ENCODE measurements at places on chromosomes 2 and 18. TPM values are rescaled to one million over a fixed set of nuclear protein-coding genes. Genes with fewer than 3 reads are reported as not detected.

DNA sequence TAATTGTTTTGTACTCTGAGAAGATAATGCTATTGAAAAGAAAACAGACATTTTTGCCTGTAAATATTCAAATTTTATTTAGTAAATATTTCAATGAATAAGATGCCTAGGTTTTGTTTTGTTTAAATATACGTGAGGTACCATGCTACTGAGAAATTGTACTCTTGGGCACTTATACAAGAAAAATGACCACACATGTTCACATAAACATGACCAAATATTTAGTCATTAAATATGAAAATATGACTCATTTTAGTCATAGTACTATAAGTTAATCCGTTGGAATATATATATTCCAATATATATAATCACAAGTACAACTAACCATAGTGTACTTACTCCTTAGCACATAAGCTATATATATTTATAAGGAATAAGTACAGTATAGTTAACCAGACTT lies 56.7 kb upstream of the ZNF804A start:
- DNase-seq: no peak

DNA sequence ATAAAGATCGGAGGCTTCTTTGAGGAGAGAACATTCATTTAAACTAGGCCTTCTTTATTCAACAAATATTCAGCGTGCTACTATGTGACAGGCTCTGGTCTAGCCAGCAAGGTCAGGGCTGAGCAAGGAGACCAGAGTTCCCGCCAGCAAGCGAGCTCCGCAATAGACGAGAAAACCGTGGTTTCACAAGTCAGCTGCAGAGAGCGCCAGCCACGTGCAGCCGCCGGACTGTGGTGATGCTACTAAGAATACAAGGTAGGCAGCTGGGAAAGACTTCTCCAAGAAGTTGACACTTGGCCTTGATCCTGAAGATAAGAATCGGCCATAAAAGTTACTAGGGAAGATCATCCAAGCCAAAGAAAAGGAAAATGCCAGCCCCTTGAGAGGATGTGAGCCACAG lies 533.7 kb upstream of the SALL3 start:
- no peak for DNase-seq

DNA sequence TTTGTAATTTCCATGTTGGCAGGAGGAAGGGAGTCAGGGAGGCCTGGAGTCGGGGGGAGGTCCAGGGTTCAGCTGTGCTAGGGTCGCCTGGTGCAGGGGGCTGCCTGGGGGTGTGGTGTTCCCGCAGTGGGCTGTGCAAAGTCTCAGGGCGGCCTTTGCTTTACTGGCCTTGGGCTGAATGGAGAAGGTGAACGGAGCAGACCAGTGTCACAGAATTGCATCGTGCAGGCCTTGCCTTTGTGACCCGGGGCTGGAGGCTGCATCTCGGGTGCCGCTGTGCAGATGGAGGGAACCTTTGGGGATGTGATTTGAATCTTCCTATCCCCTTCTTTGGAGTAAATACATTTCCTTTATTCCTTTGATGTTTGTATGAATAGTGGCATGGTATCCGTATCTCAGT lies 8.8 kb downstream of the SNTG2 start:
- no peak for DNase-seq

DNA sequence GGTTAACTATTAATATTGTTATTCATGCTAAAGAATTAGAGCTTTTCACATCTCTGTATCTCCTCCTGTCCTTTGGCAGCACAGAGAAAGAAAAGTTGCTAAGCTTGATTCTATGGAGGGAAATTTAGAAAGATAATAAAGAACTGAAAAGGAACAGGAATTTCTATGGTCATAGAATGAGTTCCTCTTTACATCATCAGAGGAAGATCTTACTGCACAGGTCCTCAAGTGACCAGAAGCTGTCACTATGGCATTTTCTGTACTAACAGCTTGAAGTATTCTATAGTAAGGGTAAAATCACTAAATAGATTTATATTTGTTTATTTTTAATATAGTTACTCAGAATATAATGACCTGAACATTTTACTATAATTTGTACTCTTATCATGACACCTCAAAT lies 6.0 kb upstream of the PRKD3 start:
- DNase-seq: no peak

GKN1 gene
- not detected for total RNA-seq

DNA sequence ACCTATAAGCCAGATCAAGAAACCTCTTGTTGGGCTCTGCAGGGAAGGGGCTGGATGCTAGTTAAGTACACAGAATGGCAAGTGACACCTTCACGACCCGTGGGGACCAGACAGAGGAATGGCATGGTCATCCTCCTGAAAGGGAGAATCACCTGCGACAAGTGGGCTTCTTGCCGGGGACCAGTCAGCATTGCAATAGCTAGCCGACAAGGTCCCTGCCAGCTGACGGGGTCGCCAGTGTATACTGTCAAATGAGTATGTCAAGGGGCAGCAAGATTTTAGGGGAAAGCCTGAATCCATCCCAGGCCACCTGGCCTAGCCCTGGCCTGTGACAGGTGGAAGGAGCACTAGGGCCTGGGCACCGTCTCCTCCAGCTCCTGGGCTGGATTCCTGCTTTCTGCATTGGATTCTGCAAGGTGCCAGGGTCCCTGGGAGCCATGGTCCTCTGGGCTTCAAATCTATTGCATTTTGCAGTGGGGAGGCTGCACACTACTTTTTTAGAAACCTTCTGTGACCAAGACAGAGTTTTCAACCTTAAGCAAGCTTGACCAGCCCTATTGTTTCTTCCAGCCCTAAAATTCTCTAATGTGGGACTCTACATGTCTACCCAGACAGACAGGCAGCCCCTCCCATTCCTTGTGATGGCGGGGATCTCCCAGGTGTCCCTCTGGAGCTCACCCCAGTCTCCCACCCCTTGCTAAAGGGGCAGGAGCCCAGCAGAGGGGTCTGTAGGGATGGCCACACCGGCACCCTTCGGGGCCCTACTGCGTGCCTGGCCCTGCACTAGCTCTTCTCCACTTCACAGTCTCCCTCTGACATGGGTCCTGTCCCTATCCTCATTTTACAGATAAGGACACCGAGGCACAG lies 178.5 kb downstream of the GLI2 start:
- DNase-seq: no peak

GRCh38 chr2:56012221-56012765 lies 88.7 kb upstream of the EFEMP1 start:
- DNase-seq: no peak

ARHGAP28 gene
- 1.8 TPM for total RNA-seq

DNA sequence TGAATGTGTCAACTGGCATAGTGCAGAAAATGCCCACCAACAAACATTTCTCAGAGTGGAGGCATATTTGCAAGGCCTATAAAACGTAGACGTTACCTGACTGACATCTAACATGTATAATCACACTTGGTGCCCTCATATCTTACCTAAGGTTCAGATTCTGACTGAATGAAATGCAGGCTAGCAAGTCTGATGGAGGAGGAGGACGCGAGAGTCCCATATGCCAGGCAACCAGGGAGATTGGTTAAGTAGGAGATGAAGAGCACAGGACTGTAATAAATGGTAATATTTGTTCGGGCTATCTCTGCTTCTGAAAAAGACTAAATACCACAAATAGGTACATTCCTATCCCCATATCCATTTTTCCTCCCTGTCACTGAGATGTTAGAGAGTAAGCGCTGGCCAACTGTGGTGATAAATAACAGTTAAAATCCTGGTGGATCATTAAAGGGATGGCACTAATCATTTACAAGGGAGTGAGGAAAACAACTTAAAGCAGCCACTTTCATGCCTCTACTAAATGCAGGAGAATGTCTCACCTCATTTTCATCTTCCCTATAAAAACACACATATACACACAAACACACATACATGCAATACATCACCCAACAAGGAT lies 217.2 kb downstream of the TMEM163 start:
- no peak for DNase-seq

DPY30 gene
- total RNA-seq: 110 TPM

- peak; percentile 51 for DNase-seq
Measured at GRCh38 chr18:75041586-75041985, 167.4 kb downstream of the PTGR3 start.

GRCh38 chr2:201668402-201668910 lies 25.2 kb upstream of the TMEM237 start:
- DNase-seq: no peak

GRCh38 chr18:48640566-48641270 lies 101.9 kb downstream of the CTIF start:
- DNase-seq: no peak

STK25 gene
- total RNA-seq: 64.2 TPM

DNA sequence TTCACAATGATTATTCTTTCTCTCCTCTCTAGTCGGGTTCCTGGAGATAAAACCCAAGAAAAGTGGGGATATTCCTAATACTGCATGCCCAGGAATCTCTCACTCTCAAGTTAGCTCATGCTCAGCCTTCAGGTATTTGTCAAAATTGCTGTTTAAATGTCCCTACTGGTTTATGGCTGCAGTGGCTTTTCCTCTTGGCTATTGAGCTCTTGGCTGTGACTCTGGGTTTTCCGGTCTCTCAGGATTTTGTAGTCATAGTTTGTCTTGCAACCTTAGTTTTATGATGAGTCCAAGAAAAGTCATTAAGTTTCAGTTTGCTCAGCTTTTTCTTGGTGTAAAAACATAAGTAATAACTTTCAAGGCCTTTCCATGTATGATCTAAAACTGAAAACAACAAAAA lies 820.7 kb upstream of the HS6ST1 start:
- DNase-seq: no peak

DNA sequence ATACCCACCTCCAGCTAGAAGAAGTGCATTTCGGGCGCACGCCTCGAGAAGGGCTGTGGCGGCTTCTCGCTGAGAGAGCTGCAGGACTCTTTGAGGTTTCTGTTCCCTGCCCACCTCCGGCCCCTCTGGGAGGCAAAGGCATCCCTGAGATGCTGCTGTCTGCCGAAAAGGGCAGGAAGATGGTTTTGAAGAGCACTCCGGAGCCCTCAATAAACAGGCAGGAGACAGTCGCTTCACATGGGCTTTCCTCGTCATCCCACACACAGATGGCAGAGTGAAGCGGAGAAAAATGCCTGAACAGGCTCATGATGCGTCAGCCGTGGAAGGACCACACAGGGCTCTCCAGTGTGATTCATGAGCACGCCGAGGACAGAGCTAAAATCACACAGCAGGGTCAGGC lies 25.4 kb upstream of the GLI2 start:
- DNase-seq: no peak

- no peak for DNase-seq
Measured at GRCh38 chr2:40367032-40367431, 84.9 kb downstream of the SLC8A1 start.

CACNB4 gene
- 0.35 TPM for total RNA-seq

- DNase-seq: no peak
Measured at GRCh38 chr2:134178138-134178877, 75.6 kb upstream of the MGAT5 start.

DNA sequence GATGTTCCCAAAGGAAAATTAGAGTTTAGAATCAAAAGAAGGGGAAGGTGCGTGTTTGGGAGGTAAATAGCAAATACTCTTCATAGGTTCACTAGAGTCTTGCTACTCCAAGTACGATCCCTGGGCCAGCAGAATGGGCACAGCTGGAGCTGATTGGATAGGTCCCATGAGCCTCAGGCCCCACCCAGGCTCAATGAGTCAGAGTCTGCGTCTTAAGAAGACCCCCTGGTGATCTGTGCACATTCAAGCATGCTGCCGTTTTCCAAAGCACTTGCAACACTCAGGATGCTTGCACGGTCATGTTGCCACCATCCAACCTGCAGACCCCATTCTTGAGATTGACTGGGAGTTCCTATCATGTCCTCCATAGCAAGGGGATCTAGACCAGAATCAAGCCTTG lies 40.5 kb downstream of the ABCG8 start:
- peak; percentile 48 for DNase-seq

GRCh38 chr2:96685577-96686459 lies 43.3 kb downstream of the FER1L5 start:
- DNase-seq: no peak

- no peak for DNase-seq
Measured at GRCh38 chr2:150706561-150706960, 219.1 kb upstream of the RND3 start.

TRIP12 gene
- 125 TPM for total RNA-seq

- no peak for DNase-seq
Measured at GRCh38 chr18:79257480-79257879, 138.2 kb upstream of the NFATC1 start.
